CMK (cell line): ENCODE measurements at places on chromosomes 6 and 20.

DNA sequence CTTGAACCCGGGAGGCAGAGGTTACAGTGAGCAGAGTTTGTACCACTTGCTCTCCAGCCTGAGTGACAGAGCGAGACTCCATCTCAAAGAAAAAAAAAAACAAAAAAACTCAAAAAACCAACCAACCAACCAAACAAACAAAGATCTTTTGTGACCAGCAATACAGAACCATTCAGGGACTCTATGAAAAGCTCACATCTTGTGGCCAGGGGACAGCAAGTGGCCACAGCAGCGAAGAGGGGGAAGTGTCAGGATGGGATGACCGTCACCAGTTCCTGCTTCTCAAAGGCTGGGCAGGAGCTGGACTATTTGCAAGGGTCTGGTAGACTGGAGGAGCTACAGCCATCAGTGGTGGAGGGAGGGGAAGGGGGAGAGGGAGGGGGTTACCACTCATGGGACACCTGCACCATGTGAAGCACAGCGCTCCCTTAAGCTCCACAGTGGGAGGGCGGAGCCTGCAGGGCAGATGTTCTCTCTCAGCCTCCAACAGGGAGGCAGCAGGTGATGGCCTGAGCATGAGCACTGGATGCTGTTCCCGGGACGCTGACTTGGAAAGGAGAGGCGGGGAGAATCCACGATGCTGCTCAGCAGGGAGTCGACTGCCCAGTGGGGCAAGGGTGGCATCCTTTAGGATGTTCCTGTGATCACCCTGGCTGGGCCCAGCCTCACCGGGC, 19.7 kb upstream of the ULBP3 start:
- no peak for DNase-seq

DNA sequence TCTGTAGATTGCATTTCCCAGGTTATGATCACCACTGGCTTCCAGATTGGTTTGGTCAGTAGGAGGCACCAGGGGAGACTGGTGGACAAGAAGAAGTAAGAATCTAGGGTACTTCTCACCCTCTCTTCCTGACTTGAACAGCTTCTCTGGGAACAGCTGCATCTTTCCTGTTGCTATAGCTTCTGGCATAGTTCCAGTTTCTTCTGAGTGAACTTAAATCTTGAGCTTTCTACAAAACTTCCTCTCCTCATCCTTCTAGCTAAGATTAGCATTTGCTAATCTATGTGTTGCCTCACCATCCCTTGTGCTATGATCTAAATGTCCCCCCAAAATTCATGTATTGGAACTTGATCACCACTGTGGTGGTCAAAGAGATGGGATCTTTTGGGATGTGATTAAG, 724.6 kb downstream of the UTRN start:
- no peak for DNase-seq

- no peak for DNase-seq
Observed at GRCh38 chr6:13985663-13986325, 61.0 kb downstream of the RNF182 start.

- DNase-seq = no peak
Observed at GRCh38 chr20:9884061-9884460, 45.2 kb upstream of the PAK5 start.

DNA sequence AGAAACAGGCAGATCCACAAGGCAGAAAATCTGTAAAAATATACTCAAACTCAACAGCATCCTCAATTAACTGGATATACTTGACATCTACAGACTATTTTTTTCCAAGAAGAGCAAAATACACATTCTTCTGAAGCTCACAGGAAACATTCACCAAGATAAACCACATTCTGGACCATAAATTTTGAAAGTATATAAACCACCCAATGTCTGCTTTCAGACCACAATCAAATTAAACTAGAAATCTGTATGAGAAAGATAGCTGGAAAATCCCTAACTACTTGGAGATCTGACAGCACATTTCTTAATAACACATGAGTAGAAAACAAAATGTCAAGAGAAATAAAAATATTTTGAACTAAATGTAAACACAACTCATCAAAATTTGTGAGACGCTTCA, 195.5 kb downstream of the ERMARD start:
- no peak for DNase-seq

DNA sequence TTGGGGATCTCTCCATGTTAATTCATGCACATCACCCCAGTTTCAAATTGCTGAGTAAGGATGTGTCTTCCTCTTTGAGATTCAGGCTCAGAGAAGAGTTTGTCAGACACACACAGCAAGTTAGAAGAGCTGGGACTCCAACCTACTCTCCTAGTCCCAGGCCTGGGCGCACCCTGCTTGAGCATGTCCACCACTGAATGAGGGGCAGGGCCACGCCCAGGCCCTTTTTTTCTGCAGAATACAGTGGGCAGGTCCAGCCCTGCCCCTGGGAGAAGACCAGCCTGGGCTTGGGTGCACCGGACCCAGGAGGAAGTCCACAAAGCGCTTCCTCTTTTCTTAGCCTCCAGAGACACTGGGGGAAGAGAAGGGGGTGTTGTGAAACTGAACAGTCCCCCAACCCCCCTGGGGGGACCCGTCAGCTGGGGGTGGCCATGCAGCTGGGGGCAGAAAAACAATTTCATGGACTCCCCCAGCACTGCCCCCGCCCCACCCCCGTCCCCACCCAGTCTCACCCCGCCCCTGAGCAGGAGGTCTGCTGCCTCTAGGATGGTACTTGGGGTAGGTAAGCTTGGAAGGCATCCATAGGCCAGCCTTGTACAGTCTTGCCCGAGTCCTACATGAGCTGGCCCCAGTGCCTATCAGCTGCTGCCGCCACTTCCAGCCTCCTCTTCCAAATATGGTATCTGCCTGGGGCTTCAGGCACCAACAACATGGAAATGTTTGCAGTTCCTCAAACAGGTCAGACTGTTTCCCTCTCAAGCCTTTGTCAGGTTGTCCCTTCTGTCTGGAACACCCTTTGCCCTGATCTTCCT, 11.7 kb upstream of the HCK start:
- no peak for DNase-seq

- DNase-seq = no peak
Observed at GRCh38 chr6:150617062-150617461, 17.4 kb downstream of the PLEKHG1 start.

DNA sequence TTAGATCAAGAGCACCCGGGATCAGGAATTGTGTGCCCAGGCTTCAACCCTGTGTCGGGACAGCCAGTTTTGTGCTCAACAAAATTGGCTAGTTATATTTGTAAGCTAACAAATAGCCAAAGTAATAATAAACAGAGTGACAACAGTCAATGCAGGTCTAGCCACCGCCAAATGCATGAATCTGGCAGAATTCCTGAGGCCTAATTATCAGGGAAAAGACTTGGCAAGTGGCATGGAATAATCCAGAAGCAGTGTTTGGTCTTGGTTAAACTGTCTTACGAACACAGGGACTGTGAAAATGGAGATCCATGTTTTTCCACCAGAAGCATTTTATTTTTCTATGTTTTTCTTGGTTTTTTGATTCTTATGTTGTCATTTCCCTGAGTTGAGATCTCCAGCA, 268.8 kb downstream of the ZNF217 start:
- DNase-seq = no peak

- no peak for DNase-seq
Observed at GRCh38 chr20:46967646-46968045, 73.0 kb downstream of the EYA2 start.

GRCh38 chr20:9110365-9110764, 41.5 kb downstream of the PLCB4 start:
- no peak for DNase-seq

DNA sequence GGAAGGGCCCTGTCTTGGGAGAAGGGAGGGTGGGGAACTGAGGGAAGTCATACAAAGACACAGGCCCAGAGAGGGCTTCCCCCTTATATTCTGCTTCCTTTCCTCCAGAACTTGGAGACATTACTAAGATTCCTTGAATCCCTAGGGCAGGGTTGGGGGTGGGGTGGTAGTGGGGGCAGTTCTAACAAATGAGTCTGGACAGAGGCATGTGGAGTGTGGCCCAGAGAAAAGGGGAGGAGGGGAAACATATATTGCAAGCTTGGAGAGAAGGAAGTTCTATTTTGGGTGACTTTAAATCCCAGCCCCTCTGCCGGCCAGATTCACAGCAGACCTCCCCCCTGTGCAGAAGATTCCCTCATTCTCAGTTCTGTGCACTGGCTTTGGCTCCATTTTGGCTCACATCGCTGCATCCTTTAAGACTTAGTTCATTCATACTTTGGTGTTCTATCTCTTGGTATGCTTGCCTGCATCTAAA, 43.7 kb downstream of the DAAM2 start:
- DNase-seq = no peak

DNA sequence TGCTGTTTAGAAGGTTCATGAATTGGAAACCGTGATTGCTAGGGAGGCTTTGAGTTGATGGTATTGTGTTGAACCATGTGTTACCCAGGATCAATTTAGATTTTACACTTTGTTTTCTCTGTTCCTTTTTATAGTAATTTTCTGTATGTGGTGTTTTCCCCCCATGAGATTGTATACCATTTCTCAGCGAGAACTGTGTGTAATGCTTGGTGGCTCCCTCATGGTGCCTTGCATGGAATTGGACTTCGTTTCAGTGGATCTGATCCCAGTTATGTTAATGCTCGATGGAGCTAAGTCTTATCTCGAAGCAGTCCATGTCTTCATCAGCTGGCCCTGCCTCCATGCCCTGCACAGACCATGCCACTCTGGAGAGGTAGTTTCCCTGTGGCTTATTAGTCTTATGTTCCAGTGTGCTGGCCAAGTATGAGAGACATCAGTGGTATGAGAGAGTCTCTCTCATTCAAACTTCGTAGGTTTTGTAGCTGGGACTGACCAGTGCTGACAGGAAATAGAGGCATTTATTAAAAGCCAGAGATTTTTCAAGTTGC, 18.7 kb downstream of the PTPN1 start:
- no peak for DNase-seq

DNA sequence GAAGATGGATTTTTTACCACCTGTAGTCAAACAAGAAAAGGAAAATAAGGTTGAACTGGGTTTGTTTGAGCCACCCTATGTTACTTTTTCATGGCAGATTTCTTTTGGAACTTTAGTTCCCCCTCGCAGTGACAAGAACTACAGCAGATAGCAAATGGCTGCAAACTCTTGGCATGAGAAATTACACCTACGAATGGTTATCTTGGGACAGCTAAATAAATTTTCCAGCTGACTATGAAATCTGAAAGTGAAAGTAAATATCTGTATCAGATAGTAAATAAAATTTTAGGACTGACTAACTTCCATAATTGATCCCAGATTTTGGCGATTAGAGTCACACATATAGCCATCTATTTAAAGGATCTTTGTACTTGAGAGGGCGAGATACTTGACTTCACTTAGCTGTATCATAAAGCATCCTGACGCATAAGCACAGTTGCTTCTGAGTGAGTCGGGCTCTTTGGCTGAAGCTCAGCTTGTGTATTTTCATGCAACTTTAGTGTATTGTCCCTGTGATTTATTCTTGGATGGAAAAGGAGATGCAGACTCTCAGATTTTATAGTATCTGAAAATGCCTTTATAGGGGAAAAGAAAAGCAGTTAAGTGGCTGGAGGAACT, 125.3 kb upstream of the B3GAT2 start:
- no peak for DNase-seq

- no peak for DNase-seq
Observed at GRCh38 chr20:57069442-57069841, 197.0 kb downstream of the BMP7 start.

DNA sequence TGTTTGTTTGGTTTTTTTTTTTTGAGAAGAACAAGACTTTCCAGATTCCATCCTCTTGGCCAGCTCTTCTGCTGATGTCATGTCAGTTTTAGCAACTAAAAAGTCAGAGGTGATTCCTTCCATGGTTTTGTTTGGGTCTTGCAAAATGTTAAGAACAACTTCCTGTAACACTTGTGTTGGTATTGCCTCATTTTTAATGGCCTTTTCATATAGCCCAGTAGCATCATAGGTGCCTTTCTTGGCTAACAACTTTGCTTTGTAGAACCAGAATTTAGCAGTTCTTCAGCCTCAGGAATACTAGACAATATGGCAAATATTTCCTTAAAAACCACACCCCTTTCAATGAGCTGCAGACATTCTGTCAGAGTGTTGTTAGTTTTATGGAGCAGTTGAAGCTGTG, 99.5 kb upstream of the SIRPG start:
- DNase-seq = no peak
